ENCODE measurements at places on chromosomes 11 and 22.

GRCh38 chr11:12629601-12630313, 44.5 kb upstream of the TEAD1 start:
- DNase-seq: no peak

GRCh38 chr11:57310630-57311086, 14.1 kb downstream of the TNKS1BP1 start:
- DNase-seq: peak; percentile 37

GRCh38 chr11:44885065-44885810, 65.4 kb downstream of the TP53I11 start:
- DNase-seq: no peak

DNA sequence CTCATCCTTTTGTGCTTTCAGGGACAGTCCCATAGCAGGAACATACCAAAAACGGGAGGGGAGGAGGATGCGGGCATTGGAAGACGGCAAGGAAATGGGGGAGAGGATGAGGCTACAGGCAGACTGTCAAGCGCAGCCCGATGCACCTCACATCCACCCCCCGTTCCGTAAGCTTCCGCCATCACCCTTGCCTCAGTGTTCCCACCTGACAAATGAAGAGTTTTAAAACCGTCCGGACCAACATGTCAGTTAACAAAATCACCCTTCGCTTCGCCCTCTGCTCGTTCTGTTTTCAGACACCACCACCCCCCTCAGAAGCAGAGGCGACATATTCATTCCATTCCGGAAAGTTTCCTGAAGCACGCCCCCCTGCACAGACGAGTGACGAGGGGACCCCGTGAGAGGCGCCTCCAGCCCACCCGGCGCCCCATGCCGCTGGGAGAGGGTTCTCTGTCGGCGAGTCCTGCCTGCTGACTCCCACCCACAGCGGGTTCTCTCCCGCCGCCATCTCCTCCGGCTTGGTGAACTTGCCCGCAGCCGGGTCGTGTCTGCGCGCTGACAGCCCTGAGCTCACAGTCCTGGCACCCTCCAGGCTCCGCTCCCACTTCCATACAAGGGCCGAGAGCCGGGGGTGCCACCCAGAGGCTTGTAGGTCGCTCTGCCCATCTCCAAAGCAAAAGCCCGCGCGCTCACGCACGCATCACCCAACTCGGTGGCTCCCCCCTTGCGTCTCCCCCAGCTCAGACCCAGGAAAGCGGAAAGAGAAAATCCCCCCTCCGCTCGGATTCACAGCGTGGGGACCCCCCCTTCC, 1.5 kb downstream of the IGSF9B start:
- no peak for DNase-seq

DNA sequence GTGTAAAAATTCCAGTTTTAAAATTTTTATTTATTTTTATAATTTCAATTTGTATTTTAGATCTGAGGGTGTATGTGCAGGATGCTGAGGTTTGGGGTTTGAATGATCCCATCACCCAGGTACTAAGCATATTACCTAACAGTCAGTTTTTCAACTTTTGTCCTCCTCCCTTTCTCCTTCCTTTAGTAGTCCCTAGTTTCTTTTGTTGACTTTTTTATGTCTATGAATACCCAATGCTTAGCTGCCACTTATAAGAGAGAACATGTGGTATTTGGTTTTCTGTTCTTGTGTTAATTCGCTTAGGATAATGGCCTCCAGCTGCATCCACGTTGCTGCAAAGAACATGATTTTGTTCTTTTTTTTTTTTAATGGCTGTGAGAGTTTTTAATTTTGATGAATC, 35.7 kb upstream of the UCP3 start:
- no peak for DNase-seq

DNA sequence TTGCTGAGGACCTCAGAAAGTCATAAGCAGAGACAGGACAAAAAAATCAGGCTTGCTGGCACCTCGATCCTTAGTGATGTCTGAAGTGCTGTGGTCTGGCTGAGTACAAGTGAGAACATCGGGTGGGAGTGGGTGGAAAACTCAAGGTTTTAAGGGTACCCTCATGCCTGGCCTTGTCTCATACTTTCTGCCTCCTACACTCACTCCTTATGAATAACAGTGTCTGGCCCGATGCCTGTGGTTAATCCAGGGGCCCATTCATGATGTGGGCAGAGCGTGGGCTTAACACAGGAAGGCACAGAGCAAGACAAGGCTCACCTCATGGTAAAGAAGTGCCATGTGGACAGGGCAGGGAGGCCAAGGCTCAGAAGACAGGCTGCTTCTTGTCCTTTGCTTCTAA, 11.0 kb upstream of the UCP3 start:
- no peak for DNase-seq

DNA sequence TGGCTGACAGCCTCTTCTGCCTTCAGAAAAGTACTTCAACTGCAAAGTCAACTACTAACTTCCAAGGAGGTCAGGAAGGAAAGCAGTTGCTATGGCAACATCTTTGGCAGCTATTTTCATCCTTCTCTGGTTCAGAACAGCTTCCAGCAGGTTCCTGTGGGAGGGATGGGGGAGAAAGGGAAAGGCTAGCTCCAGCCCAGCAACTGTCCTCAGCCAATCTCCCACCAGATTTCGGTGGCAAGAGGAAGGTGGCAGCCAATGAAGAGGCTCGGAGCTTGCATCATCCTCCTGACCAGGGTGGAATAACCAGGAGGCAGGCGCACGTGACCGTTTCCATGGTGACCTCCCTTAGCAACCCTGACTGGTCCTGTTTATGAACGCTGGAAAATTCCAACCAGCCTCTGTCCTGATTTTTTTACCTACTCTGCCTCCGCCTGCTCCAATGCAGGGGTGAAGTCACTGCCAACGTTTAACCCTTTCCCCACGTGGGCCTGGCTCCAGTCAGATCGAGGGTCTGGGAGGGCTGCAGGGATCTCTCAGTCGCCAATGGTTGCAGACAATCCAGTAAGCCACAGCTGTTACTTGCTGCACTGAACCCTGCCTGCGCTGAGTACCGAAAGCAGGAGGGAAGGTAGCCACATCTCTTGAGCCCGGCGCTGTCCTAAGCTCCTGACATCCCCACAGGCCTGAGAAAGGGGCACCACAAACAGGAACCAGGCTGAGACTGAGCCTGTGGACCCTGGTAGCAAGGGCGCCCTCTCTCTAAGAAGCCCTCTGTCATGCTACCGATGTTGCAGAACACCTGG, 11.2 kb upstream of the MALAT1 start:
- DNase-seq: peak; percentile 99

- DNase-seq: no peak
These were observed 21.8 kb upstream of the LRRC10B start for GRCh38 chr11:61486779-61487178.

DNA sequence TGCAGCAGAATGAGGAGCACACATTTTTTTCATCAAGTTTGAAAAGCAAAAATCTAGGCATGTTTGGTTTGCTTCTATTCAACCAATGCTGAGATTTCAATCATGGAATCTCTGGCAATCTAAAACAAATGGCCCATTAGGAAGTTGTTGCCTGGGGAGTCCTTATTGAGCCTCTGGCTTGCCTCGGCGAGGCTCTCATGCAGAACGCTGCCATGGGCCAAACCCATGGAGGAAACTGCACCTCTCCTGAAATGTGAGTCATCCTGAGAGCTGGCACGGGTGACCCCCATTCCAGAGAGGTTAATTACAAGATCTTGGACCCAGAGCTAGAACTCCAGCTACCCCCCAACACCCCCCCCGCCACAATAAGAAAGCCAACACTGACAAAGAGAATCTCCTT, 80.7 kb downstream of the MN1 start:
- DNase-seq: no peak

DNA sequence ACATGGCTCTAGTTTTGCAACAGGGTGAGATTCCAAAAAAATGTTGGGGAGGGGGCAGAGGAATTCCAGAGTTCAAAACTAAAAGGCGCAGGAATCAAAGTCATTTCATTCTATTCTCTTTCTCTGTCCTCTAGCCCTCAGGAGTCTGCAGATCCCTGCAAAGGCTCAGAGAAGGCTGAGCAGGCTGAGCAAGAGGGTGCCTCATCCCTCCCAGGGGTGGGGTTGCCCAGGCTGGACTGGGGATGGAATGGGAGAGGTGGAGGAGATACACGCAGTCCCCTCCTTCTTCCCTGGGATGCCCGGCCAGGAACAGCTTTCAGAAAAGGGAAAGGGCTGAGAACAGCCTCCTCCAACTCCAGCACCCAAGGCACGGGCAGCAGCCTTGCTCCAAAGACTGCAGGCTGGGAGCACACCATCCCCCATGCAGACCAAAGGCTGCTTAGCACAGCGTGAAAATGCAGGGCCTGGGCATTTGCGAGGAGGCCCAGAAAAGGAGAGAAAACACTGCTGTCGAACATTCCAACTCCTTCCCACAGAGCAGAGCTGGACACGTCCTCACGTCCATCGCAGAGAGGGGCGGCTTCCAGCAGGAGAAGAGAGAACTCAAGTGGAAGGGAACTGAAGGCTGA, 51.8 kb downstream of the MN1 start:
- no peak for DNase-seq

- no peak for DNase-seq
These were observed 798.1 kb upstream of the LRRC4C start for GRCh38 chr11:42257534-42257933.

DNA sequence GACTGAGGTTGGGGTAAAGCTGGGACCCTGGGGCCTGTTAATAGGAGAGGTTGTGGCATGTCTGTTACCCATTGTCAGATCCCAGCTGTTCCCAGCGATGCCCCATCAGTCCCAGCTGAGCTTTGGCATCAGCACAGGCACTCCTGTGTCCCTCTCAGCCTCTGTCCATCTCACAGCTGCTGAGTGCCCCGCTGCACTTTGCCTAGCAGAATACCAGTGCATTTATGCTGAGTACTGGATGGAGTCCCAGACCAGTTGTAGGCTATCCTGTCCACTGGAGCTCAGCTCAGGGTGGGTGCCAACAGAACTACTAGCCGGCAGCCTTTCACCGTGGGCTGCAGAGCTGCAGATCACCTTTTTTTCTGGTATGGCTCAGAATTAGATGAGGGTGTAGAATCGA, 9.9 kb downstream of the FXYD6 start:
- no peak for DNase-seq

- no peak for DNase-seq
These were observed 862 bp upstream of the PDXP start for GRCh38 chr22:37657590-37658132.

GRCh38 chr22:23166841-23167616, 13.3 kb upstream of the BCR start:
- no peak for DNase-seq

GRCh38 chr11:45934580-45935318, 12.3 kb downstream of the LARGE2 start:
- DNase-seq: no peak

DNA sequence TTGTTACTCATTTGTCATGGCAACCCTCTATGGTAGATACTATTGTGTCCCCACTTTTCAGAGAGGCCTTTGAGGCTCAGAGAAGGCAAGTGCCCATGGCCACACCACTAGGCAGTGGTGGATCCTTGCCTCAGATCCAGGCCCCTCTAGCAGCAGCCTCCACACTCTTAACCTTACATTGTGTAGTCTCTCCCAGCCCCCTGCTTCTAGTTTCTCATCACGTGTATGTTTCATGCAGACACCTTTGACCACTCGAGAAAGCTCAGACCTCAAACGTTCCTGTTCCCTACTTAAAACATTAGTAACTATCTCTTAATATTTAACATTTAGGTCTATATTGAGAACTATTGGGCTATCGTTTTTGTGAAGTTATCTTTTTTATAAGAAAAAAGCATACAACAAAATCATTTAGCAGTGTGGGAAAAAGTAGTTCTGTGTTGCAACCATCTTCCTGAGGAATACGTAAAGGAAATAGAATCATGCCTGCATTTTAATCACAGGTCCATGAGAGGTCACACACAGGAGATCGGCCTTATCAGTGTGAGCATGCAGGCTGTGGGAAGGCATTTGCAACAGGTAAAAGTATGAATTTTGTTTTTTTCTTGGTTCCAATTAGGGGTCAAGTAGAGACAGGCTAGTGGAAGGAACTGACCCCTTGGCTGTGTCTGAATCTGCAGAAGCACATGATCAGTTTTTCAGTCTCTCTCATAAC, 35.1 kb downstream of the ZNF143 start:
- no peak for DNase-seq
